ENCODE measurements at places on chromosomes 7 and 10. TPM values are rescaled to one million over a fixed set of nuclear protein-coding genes. Genes with fewer than 3 reads are reported as not detected.

Gene ZMIZ1
- total RNA-seq, result 12.6 TPM

Gene ATOH7
- total RNA-seq, result not detected

Gene PRKCQ
- total RNA-seq, result under 0.01 TPM

Gene WIPF3
- under 0.01 TPM for total RNA-seq

Gene MYH16
- not detected for total RNA-seq

Gene MXI1
- total RNA-seq, result 17.9 TPM

Gene ACBD7
- total RNA-seq, result 0.79 TPM

Gene ELN
- 6.5 TPM for total RNA-seq

Gene C10orf105
- total RNA-seq, result under 0.01 TPM

Gene RNF32
- total RNA-seq, result 1.3 TPM

Gene ACTL6B
- total RNA-seq, result not detected

Gene PLPP4
- total RNA-seq, result under 0.01 TPM

Gene COL28A1
- total RNA-seq, result 0.16 TPM

Gene GFRA1
- total RNA-seq, result under 0.01 TPM

Gene AQP1
- 1.4 TPM for total RNA-seq

Gene PLEKHS1
- total RNA-seq, result not detected

Gene DIP2C
- total RNA-seq, result 12.3 TPM

Gene PTPRZ1
- not detected for total RNA-seq

Gene ZNF488
- total RNA-seq, result not detected

Gene HECW1
- 0.79 TPM for total RNA-seq

Gene HACD1
- 20.6 TPM for total RNA-seq

Gene INHBA
- total RNA-seq, result 7.9 TPM

Measured in bronchial smooth muscle cell (primary cell).